Stimulated activated CD8-positive, alpha-beta memory T cell treated with anti-CD3 and anti-CD28 coated beads, Interleukin-7, amount 100 ng/mL, for 1 hour (primary cell): ENCODE measurements at places on chromosomes 3 and 15.
A peak's percentile ranks its signal among the peaks of the same experiment; 100 is the strongest.

DNA sequence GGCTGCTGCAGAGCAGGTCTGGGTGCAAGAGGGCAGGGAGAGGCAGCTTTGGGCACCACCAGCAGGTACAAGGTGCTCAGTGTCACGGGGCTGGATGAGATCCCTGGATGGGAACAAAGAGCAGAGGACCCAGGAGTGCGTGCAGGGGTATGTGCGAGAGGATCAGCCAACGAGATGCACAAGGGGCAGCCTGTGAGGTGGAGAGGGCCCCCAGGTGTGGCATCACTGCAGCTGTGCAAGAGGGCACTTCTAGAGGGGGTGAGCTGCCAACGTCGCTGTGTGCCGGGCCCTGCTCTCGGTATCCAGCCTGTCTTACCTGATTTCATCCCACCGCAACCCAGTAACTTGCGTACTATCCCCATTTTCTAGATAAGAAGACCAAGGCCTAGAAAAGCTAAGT lies 67.3 kb upstream of the SNRPA1 start:
- no peak for DNase-seq

DNA sequence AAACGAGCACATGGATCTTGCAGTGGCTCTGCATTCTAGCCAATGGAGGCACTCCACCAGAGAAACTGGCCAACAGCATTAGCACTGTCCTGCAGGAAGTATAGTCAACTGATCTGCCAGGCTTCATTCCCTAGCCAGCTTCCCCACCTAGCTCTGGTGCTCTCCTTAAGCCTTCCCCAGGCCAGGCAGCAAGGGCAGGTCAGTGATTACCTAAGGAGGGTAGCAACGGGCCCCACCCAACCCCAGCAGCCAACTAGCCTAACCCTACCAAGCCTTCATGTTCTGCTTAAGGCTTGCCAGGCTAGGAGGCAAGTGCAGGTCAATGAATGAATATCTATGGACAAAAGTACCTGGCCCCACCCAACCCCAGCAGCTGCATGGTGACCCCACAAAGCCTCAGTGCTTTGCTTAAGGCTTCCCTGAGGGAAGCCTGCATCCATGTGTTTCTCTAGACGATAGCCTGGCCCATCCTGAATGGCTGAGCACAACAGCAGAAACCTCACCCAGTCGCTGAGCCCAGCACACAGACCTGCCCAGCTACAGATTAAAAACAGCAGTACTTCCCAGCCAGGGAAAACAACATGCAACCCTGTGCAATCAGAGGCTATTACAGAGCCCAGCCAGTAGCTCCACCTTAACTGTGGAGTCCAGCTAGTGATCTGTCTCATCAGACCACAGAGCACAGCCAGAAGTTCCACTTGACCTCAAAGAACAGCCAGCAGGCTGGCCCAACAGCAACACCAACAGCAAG lies 28.5 kb downstream of the THBS1 start:
- DNase-seq = no peak

DNA sequence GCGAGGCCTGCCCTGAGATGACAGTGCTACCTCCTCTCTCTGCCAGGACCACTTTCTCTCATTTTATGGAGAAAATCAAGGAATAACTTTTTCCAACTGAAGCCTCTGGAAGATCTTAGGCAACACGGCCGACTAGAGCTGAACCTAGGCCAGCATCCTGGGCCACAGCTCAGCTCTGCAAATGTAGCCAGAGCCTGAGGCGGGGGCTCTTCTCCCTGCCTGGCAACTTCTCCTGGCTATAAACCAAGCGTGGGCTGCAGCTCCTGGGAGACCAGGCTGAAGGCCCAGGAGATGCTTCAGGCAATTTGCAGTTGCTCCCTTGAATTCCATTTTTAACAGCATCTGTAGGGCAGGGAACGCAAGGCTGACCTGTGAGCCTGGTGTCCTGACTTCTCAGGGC lies 74.9 kb downstream of the CEMIP start:
- no peak for DNase-seq

GRCh38 chr3:14773691-14774128 lies 45.1 kb upstream of the FGD5 start:
- DNase-seq = no peak

- DNase-seq = no peak
Observed at GRCh38 chr15:38019066-38019465, 84.6 kb downstream of the TMCO5A start.

DNA sequence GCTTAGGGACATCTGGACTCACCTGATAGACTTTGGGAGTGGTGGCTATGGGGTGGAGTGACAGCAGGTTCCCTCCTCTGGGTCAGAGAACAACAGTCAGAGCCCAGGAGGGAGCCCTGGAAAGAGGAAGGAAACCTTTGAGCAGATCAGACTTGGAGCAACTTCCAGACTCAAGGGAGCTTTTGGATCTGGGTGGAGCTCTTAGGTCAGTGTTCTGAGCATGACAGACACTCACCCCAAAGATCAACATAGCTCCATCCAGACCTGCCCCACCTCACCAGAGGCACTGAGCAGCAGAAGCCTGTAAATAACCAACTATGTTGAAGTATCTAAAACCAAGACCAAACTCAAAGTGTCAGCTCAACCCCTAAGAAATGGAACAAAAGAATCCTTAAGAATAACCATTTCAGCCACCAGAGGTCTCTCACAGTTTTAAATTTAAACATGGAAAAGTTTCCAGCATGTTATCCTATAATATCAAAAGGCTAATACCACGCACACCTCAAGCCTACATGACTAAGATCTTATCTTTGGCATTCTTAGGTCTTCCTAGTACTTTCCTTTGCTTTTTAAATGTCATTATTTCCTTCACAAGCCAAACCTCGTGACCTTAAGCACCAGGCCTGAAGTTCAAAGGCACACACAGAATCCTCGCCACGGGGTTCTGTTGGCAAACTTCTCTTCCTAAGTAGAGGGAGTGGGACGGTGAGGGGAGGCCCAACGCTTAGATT lies 56.4 kb downstream of the UMPS start:
- no peak for DNase-seq

- DNase-seq = no peak
Observed at GRCh38 chr3:188756241-188756640, 415.5 kb upstream of the TPRG1 start.

DNA sequence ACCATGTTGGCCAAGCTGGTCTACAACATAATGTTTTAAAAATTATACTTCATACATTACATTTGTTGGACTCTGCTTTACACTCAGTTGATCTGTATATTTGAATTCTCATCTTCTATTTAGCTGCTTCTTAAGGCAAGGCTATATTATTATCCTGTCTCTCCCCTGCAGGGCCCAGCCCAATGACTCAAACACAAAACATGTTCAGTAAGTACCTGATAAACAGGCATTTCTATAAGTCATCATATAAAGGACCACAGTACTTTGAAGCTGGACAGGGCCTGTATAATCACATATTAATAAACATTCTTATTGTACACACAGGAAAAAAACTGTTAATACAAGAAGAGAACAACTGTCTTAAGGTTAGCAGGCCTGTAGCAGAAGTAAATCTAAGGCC lies 36.2 kb downstream of the NGLY1 start:
- no peak for DNase-seq

- no peak for DNase-seq
Observed at GRCh38 chr3:131067983-131068382, 41.3 kb downstream of the NEK11 start.

DNA sequence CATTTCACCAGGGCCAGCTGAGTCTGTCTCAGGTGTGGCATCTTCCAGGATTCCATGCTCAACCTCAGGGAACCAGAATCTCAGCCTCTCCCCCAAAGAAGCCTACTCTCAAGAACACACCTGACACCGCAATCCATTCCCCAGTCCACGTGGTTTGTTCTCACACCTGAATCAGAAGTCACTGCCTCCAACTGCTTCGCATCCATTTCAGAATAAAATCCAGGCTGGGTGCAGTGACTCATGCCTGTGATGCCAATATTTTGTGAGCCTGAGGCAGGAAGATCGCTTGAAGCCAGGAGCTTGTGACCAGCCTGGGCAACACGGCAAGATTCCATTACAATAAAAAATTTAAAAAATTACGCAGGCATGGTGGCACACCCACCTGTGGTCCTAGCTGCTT lies 212.2 kb downstream of the FOXP1 start:
- no peak for DNase-seq

DNA sequence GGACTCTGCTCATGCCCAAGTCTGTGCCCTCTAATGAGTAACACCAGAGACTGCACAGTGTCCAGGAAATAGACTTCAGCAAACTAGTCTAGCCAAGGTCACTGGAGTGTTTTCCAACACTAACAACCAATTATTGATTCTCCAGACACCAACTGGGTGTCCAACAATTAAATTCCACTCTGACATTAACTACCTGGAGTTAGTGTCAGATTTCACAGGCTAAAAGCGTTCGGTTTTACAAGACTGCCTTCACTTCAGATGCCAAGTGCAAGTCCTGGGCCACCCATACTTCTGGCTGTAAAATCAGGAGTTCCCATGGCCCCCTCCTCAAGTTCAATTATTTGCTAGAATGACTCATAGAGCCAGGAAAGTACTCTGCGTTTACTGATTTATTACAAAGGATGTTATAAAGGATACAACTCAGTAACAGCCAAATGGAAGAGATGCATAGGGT lies 20.8 kb upstream of the CFAP161 start:
- DNase-seq = no peak

DNA sequence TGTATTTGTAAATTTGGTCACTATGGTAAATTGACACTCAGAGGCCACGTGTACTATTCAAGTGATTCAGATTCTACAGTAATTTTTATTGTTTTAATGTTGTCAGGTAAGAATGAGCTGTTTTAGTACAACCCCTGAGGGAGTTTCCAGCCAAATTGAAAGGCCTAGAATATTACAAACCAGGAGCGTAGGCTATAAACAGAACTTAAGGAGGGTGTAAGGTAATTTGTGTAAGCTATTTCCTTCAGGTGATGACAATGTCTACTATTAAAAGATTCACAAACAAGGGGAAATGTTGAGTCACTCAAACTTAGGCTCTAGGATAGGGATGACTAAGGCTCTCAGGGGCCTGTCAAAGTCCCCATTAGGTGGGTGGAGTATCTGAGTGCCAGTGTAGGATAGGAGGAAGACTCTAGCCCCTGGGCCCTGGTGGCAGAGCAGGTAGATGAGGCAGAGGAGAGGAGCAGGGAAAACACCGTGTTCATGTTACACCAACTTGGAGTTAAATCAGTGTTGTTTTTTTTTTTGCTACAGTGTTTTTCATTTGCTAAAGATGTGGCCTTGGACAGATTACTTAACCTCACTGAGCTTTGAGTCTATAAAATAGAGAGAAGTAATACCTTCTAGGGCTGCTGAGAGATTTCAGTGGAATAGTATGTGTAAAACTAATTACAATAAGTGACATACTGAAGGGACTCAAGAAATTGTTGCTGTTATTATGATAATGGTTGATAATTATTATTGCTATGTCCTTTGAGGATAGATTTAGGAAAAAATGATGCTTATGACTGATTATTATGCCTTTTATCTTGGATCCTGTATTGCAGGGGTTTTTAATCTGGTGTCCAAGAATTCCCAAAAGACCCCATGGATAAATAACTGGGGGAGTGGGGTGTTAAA lies 10.3 kb downstream of the TM4SF1 start:
- DNase-seq = no peak

- DNase-seq = peak; percentile 18
Observed at GRCh38 chr3:17088602-17089313, 204.0 kb downstream of the PLCL2 start.

GRCh38 chr3:102151935-102152334 lies 282.9 kb upstream of the ZPLD1 start:
- DNase-seq = no peak

GRCh38 chr3:81753416-81754027 lies 7.9 kb downstream of the GBE1 start:
- DNase-seq = no peak

DNA sequence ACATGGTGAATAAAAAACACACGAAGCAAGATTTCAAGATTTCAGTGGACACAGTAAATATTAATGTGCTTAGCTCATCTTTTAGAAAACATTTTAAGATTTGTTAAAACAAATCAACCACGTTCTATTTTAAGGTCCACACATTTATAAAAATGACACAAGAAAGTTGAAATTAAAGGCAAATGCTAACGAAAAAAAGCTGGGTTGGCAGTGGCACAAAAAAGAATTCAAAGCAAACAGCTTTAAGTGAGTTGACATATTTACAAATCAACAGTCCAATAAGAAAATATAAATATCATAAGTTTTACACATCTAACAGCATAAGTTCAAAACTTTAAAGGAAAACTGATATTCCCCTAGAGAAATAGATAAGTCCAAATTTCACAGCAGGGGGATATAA lies 430.4 kb upstream of the CCDC54 start:
- DNase-seq = no peak

DNA sequence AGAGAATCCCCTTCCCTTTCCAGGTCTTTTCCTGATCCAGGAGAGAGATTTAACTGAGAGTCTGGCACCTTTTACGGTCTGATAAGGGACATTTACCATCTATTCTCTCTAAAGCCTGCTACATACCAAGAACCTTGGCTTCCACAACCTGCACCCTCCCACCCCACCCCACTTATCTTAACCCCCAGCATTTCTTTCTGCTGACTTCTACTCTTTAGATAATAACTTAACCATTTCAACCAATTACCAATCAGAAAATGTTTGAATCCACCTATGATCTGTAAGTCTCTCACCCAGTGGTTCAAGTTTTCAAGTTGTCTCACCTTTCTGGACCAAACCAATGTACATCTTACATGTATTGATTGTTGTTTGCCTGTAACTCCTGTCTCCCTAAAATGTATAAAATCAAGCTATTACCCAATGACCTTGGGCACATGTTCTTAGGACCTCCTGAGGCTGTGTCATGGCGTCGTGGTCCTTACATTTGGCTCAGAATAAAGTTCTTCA lies 74.0 kb downstream of the MCF2L2 start:
- no peak for DNase-seq

GRCh38 chr3:116897382-116897781 lies 187.8 kb downstream of the TUSC7 start:
- no peak for DNase-seq

- DNase-seq = no peak
Observed at GRCh38 chr3:13149330-13150108, 76.3 kb upstream of the IQSEC1 start.

DNA sequence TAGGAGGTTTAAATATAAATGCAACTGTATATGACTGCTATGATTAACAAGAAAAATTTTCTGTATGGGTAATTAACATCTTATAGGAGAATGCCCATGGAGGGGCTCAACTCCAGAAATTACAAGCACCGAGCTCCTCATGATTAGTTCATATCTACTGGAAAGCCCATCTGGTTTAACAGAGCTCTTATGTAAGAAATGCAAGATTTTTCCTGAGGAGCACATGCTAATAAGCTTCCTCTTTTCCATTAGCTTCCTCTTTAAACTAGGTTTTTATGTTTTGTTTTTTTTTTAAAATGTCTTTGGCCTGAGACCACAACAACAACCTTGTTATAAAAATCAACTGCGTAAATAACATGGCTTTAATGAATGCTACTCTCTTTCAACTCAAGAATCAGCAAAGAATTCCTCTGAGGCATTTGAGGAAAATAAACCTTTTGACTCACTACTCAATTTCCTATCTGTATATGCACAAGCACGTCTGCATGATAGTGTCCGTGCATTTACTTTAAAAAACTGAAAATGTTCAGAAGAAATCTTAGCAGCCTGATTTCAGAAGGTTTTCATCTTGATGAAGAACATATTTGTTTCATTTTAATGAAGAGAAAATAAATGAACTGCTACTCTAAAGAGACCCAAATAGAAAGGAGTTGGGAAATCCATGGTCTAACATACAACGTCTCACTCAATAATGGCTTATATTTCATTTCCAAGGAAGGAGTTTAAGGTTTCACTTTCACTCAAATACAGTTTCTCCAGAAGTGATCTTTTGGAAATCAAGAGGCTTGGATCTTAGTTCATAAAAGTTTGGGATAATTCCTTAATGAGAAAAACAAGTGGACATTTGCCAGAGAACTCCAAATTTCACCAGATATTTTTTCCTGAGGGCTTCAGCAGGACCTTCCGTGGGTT lies 180.8 kb downstream of the KCNAB1 start:
- no peak for DNase-seq
